ENCODE measurements at places on chromosomes 16 and 17.

GRCh38 chr17:8632061-8632460, 1.5 kb upstream of the MYH10 start:
- DNase-seq = no peak

GRCh38 chr16:12467418-12468210, 336.1 kb downstream of the CPPED1 start:
- DNase-seq = no peak

GRCh38 chr16:76162046-76162445, 115.2 kb upstream of the CNTNAP4 start:
- no peak for DNase-seq

- DNase-seq = no peak
Measured at GRCh38 chr16:15690296-15690695, 40.3 kb downstream of the NDE1 start.

DNA sequence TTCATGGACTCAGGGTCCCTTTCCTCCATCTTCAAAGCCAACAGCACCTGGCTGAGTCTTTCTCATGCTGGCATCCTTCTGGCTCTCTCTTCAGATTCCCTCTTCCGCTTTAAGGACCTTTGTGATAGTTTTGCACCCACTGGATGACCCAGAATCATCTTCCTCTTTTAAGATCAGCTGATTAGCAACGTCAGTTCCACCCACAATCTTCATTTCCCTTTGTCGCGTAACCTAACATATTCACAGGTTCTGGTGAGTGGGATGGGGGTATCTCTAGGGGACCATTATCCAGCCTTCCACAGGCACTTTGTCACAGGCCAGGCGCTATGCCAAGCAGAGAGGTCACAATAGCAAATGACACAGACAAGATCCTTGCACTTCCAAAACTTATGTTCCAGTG, 593.8 kb downstream of the MAF start:
- no peak for DNase-seq

GRCh38 chr16:88665570-88665969, 2.7 kb upstream of the MVD start:
- DNase-seq = no peak

DNA sequence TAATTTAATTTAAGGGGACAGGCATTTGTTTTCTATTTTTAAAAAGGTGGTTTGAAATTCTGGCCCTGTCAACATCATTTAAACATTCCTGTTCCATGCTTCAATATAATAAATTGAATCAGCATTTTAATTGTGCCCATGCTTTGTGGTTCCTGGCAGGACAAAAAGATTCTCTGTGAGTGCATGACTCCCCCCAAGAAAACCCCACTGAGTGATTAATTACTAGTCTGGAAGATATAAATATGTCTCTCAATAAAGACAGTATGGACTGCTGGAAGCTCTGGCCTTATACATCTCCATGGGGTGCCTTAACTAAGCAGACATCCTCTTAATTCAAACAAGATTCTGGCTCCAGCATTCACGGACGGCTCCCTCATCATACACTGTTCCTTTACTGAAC, 95.0 kb upstream of the PSMD7 start:
- DNase-seq = no peak

DNA sequence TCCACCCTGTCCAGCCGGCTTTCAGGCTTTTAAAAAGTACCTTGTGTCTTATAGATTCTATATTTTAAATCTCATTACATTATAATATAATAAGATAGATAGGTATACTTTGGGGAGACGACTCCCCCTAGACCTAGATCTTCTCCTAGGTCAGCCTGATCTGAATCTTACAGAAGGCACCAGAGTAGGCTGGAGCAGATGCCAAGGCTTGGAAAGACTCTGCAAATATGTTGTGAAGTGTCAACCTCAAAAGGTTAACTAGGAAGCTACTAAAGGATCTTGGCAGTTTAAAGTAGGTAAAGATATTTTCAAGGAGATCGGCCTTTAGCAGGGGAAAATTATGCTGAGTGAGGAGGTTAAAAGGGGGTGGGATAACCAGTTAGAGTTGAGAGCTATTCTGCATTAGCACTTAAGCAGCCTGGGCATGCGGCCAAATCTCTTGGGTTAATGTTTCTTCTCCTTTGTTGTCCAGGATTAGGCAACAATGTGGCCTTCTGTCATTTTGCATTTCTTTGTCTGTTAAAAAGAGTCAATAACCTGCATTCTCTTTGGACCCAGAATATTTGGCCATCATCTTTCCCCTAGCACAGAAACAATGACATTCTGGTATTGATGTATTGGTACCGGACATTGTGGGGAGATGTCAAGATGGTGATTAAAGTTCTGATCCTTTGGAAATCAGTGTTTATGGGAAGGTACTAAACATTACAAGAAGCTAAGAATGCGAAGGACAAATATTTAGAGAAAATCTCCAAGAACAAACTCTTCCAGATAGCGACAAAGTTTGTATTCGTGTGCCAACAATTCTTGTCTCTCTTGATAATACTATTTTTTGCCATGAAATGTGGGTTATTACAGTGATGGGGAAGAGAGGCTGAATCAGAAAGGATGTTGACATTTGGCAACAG, 51.2 kb upstream of the DHX40 start:
- DNase-seq = no peak

DNA sequence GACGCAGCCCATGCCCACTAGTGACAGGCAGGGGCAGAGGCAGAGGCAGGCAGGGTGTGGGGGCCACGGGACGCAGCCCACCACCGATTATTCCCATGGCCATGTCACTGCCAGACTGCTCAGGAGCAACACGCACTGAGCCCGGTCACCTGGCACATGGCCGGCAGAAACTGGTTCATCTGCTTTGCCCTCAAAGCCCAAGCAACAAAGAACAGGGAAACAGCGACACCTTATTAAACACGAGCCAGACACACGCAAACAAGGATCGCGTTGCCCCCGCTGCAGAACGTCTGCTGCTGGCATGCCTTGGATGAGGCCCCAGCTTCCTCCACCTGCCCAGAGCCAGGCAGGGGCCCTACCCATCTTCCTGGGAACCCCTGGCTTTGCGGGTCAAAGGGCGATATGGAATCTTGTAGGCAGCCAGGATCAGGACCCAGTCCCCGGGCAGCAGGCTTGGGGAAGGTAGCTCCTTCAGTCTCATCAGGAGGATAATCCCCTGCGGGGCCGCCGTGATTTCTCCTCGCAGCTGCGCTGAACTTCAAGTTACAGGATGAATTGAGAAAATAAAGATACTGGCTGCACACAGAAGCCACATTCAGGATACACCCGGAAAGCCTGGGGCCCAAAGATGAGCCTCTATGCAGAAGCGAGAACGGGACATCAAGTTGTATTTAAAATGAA, 4.8 kb downstream of the TBC1D16 start:
- DNase-seq = no peak

- no peak for DNase-seq
Measured at GRCh38 chr16:53172517-53172916, 117.7 kb downstream of the CHD9 start.

GRCh38 chr17:71535321-71535720, 585.5 kb upstream of the SOX9 start:
- no peak for DNase-seq

DNA sequence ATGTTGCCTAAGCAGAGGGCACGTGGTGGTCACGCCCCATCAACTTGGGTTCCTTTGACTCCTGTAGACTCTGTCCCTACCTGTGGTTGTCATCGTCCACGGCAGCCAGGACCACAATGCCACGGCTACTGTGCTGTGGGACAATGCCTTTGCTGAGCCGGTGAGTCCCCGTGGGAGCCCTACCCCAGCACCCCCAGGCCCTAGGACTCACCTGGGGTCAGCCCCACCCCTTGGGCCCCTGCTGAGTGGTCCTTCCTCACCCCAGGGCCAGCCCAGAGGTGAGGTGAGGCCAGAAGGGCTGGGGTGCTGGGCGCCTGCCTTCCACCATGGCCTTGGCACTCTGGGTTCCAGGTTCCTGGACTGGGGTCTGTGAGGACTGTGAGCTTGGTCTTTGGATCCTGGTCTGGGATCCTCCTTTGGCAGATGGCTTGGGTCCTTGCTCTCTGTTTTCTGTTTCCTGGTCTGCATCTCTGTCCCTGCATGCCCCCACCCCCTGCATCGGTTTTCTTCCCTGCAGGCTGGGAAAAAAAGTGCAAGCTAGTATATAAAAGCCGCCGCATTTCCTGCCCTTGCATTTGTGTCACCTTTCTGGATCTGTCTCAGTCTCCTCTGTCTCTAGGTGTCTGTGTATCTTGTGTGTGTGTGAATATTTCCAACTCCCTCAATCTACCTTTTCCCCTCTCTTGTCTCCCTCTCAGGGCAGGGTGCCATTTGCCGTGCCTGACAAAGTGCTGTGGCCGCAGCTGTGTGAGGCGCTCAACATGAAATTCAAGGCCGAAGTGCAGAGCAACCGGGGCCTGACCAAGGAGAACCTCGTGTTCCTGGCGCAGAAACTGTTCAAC, 17.5 kb downstream of the STAT5A start:
- no peak for DNase-seq

GRCh38 chr17:63395075-63395805, 50.9 kb downstream of the CYB561 start:
- no peak for DNase-seq

- DNase-seq = no peak
Measured at GRCh38 chr16:11370084-11370931, 25.0 kb downstream of the RMI2 start.

DNA sequence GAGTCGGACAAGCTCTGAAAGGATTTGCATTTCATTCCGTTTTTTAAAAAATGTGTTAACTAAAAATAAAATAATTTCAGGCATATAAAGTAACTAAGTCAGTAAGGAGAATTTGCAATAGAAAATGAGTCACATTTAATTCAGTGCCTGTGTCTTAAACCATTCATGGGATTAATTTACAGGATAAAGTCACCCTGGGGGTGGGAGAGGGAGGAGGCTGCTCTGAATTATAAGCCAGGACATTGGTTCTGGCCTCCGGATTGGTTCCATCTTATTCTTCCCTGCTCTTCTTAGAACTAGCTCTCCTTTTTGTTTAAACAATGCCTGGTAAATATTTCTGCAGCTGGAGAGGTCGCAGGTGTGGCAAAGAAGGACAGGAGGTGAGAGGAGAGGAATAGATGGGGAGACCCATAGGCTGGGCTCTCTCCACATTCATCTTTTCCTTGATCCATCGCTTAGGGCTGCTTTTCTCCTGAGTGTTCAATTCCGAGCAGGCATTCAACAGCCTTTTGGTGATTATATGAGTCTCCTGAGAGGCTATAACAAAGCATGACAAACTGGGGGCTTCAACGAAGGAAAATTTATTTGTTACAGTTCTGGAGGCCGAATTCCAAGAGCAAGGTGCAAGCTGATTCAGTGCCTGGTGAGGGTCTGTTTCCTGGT, 319.2 kb downstream of the PHKB start:
- DNase-seq = no peak

GRCh38 chr17:77496401-77496801, 355.6 kb downstream of the SEC14L1 start:
- no peak for DNase-seq

DNA sequence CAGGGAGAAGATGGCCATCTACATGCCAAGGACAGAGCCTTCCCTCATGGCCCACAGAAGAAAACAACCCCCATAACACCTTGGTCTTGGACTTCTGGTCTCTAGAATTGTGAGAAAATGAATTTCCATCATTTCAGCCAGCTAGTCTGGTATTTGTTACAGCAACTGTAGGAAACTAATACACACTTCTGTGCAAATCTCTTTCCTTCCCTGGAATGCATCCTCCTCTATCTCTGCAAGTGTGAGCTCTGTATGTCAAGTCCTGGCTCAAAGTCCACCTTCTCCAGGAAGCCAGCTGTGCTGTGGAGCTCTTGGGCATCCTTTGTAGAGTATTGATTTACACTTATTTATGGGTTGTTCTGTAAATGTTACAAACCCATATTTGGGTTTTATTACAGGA, 89.7 kb downstream of the SDK2 start:
- no peak for DNase-seq

GRCh38 chr17:81016575-81016974, 18.4 kb upstream of the BAIAP2 start:
- no peak for DNase-seq

- no peak for DNase-seq
Measured at GRCh38 chr17:68029512-68030215, 5.9 kb upstream of the KPNA2 start.

- DNase-seq = no peak
Measured at GRCh38 chr17:34486761-34487160, 92.6 kb upstream of the TMEM132E start.

GRCh38 chr16:46891910-46892309, 7.7 kb downstream of the GPT2 start:
- DNase-seq = no peak

DNA sequence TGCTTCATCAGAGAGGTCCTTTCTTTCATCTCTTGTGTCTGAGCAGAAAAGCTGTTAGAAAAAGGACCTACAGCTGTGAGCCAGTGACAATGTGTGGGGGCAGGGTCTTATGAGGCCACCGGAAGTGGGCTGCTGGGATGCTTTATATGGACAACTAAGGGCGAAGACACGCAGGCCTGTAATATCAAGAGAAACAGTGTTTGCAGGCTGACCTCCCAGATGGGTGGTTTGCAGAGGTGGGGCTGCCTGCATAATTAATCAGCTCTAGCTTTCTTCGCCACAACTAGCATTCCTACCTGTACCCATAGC, 30.4 kb upstream of the SALL1 start:
- no peak for DNase-seq

- no peak for DNase-seq
Measured at GRCh38 chr17:3528880-3529511, 28.6 kb downstream of the TRPV3 start.

- no peak for DNase-seq
Measured at GRCh38 chr16:73191660-73192046, 143.7 kb upstream of the ZFHX3 start.

DNA sequence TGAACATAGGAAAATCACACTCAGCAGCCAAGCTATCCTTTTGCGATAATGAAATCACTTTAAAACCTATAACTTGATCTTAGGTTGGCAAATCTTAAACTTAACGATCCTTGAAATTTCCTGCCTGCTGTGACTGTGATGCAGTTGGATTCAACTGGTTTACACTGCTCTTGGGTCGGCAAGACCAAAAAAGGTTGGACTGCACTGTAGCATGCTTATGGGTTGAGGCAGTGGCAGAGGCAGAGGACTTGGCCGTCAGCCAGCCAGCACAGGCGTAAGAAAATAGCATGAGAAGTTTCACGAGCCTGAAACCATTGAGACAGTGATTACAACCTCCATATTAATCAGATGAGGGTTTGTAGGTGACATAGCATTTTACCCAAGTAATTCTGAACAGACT, 21.4 kb downstream of the WSB1 start:
- DNase-seq = peak; percentile 73

DNA sequence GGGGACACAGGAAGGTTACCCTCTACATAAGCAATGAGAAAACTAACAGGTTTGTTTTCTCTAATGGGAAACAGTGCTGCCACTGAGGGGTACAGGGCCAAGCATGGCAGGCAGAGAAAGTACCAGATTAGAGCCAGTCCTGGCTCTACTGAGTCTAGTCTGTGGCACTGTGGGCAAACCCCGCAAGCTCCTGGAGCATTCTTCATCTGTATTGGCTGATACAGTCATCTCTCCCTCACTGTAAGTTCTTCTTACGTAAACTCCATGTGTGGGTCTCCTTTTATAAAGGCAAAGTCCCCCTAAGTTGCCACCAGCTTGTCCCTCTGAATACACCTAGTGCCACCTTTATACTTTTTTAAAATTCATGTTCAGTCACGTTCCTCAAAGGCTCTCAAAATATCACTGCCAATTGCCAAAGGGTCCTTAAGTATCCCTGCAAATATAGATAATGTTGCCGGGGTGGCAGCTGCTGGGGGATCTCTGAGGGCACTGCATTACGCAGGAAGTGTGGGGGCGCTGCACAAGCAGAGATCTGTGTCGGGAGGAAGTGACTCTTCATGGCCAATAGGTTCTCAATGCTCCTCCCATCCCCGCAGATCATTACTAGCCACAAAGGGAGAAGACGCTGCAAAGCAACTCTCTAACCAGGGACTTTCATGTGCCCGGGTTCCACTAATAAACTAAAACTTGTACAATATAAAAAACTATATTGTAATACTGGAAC, 18.8 kb downstream of the XPO6 start:
- DNase-seq = no peak
